ENCODE measurements at places on chromosomes 5 and 9.

DNA sequence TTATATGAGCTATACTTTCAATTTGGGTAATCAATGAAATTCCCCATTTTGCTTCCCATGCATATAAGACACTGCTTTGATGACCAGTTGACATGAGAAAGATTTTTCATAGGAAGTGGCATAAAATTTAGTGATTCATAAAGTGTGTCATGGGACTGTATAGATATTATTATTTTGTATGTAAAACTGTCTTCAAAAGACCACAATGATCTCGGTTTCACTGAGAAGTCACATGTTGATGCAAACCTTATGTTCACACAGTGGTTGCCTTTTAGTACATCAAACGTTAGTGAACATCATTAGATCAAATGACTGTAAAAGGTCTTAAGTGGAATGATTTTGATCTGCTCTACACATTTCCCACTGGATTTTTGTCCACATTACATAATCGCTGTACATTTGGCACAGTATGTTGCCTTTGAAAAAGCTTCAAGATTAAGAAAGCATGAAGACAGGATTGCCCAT is 349.2 kb upstream of the MEF2C start:
- DNase-seq = no peak

DNA sequence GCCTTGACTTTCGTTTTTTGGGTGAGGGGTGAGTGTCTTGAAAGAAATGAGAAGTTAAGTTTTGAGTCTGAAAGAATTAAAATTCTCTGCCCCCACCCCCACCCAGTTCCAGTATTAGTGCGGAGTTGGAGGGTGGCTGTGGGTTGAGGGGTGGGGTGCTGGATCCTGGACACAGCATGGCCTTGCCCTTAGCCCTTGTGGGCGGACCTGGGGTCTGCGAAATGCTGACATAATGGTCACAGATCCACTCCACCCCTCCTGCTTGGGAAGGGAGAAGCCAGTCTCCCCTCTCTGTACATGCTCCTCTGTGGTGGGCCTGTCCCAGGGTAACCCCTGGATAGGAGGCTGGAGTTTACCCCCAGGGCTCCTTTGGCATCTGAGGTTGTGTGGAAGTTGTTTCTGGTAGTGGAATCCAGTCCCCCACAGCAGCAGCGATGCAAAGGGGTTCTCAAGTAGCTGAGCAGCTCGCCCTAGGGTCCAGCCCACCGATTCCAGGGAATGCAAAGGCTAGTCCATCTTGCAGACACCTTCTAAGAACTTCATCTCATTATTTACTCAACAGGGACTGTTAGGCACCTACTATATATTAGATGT is 42.8 kb upstream of the TCF7 start:
- no peak for DNase-seq

DNA sequence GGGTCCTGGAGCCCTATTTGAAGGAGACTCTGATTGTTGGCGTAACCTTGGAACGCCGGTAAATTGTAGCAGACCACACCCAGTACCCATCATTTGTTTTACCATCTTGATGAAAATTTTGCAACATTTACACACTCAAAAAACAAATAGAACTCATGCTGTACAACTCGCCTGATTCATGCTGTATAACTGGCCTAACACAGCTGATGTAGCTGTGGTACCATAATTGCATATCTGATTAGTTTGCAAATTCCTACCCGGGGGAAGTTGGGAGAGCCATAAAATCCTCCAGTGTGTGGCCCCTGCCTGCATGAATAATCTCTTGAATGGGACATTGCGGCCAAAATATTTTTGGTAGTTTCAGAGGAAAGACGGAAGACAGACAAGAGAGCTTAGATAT is 9.7 kb downstream of the NIPAL4 start:
- no peak for DNase-seq

GRCh38 chr5:157275403-157275802 is 9.5 kb downstream of the CYFIP2 start:
- no peak for DNase-seq

DNA sequence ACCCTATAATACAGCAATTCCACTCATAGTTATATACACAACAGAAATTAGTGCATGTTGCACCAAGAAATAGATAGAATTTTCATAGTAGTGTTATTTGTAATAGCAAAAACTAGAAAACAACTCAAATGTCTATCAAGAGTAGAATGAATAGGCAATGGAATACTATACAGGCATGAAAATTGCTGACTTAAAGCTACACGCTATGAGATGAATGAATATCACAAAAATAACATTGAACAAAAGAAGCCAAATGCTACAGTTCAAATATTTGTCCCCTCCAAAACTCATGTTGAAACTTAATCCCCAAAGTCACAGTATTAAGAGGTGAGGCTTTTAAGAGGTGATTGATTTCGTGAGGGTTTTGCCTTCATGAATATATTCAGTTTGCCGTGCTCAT is 215.1 kb downstream of the FRMD3 start:
- no peak for DNase-seq

- no peak for DNase-seq
Measured at GRCh38 chr9:91282292-91282691, 79.4 kb downstream of the AUH start.

Data from HEK293T (cell line).